CD4-positive, alpha-beta T cell treated with Interleukin-6 at 100 ng/mL for 8 hours (primary cell): ENCODE measurements at places on chromosomes 11 and 22.

DNA sequence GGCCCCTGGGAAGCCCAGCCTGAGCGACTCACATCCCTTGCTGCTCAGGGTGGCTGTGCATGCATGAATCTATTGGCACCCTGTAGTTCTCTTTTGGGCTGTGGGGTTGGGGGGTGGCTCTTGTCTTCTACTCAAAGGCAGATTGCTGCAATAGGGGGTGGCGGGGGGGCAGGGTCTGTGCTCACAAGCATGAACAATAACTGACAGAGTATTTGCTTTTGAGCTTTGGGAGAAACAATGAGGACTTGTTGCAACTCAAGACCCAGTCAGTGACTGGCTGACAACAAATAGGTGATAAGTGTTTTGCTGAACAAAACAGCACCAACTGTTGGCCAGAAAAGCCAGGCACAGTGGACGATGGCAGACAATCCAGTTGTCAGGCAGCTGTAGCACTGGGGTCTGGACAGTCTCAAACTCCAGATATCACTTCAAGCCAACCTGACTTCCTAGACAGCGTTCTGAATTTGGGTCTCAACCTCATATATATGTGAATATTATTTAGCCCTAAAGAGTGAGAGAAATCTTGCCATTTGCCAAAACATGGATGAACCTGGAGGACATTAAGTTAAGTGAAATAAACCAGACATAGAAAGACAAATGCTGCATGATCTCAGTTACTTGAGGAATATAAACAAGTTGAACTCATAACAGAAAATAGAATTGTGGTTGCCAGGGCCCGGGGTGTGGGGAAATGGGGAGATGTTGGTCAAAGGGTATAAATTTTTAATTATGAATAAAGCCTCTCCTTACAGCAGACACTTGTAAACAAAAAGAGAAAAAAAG is 61.7 kb downstream of the ME3 start:
- no peak for DNase-seq

- DNase-seq = no peak
Observed at GRCh38 chr22:36010882-36011281, 17.7 kb downstream of the RBFOX2 start.

DNA sequence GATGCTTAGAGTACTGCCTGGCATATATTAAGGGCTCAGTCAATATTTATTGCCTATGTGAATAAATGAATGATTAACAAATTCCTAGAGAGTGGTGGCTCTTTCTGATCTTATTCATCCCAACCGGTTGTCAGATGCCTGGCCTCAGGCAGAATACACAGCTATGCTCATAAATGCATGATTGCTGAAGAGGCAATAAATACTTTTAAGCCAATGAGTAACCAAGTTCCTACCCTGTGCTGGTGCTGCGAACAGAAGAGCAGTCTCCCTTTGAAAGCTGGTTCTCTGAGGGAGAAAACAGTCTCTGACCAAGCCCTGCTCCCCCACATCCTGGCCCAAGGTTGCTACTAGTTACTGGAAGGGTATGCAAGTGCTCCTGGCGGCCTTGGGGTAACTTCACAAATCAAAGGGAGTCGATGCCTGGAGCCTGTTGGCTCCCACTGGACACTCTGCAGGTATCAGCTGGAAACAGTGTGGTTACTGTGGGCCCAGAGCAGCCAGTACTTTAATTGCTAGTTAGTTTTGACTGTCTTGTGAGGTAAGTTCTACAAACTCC is 2.8 kb downstream of the USH1C start:
- no peak for DNase-seq

- no peak for DNase-seq
Observed at GRCh38 chr22:24096758-24097115, 84.5 kb upstream of the SUSD2 start.

- DNase-seq = no peak
Observed at GRCh38 chr11:111668980-111669379, 66.7 kb downstream of the SIK2 start.

DNA sequence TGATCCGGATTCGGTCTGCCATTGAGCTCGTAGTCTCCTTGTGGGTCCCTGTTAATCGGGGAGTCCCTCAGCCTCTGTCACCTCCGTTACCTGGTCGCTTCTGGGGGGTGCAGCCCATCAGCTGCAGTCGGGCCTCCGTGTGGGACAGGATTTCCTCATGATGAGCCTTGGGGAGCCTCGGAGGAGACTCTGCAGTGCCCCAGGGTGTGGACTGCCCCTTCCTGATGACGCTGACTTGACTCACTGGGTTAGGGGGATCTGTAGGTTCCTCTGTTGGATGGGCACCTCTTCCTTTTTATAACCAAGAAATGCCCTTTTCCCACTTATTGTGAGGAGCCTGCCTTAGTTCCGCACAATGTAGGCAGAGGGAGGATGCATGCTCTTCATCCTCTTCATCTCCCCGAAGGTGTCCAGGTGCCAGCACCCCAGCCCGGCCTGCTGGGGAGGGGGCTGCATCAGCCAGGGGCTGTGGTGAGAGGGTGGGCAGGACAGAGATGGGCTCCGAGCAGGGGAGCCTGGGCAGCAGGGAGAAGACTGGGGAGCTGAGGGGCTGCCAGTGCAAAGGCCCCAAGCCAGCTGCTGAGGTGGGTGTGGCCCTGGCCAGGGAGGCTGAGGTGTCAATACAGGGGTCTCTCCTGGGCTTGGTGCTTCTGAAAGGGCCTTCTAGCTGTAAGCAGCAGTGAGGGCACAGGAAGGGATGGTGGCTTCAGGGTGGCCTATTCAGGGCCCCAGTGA is 13.5 kb upstream of the TTLL8 start:
- no peak for DNase-seq

DNA sequence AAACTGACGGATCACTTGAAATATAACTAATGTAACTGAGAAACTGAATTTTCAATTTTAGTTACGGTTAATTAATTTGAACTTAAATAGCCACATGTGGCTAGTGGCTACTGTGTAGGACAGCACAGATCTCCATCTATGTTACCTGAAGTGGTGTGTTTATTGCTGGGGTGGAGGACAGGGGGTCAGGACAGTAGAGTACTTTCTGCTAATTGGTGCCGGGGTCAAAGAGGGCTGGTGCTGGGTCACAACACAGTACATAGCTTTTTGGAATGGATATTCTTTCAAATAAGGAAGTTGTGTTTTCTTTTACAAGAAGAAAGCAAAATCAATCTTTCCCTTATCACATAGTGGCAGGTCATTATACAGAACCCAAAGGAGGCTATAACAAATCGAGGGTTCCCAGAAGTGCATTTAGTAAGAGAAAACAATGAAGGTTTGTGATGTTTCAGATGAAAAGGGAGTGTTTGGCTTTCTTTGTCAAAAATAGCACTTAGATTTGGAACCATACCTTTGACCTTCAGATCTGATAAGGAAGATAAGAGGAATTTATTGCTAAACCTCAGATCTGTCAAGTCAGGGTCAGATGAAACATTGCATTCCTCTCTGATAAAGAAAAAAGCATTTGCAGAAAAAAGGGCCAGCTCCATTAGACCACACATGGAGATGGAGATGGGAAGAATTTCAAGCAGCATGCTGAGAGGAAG is 384.5 kb downstream of the AASDHPPT start:
- no peak for DNase-seq

GRCh38 chr11:31254415-31254814 is 115.1 kb downstream of the DCDC1 start:
- no peak for DNase-seq

DNA sequence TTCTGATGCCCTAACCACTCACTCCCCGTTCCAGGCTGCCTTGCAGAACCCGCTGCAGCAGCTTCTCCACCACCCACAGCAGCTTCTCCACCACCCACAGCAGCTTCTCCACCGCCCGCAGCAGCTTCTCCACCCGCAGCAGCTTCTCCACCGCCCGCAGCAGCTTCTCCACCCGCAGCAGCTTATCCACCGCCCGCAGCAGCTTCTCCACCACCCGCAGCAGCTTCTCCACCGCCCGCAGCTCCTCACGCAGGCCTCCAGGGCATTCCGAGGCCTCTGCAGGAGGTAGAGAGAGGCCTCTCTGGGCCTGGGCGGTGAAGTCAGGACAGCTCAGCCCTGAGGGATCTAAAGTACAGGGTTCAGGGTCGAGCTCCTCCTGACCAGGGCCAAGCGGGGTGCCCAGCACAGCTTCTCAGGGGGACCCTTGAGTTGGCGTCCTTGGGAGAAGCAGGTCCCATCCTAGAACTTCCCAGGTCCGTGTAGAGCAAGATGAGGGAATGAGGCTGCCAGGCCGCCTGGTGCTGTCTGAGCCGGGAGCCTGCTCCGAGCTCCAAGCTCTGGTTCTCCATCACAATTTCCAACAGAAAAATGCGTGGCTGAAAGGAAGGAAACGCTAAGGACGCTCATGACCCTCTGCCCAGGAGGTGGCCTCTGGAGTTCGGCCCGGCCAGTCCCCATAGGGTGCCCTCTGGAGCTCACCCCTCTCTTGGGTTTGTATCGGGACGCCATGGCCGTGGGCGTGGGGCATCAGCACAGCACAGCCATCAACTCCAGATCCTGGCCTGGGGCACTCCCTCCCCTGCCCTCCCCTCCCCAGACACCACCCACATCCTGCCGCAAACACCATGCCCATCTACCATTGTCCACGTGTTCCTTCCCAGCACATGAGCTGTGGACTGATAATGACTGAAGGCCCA is 528.6 kb downstream of the BRD1 start:
- DNase-seq = no peak

- DNase-seq = no peak
Observed at GRCh38 chr11:25860677-25861450, 471.1 kb upstream of the ANO3 start.

GRCh38 chr11:108733479-108734116 is 68.7 kb downstream of the DDX10 start:
- DNase-seq = peak; percentile 1

GRCh38 chr11:71118671-71119250 is 133.6 kb downstream of the SHANK2 start:
- DNase-seq = no peak

- DNase-seq = no peak
Observed at GRCh38 chr11:60970890-60971289, 590 bp upstream of the CD6 start.

DNA sequence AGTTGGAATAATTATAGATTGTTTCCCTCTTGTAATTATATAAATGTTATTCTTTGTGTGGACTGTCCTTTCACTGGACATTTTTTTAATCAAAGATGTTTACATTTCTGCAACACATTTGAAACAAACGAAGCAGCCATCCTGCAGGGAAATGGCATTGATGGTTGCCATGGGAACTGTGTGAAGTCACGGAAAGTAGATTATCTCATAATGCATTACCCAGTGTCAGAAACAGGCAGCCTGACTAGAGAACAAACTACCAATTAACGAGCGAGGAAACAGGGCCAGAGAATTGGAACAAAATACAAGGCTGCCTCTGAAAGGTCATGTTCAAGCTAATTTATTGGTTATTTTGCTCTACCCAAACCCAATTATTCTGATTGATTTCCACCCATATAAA is 96.9 kb upstream of the LARGE1 start:
- no peak for DNase-seq

DNA sequence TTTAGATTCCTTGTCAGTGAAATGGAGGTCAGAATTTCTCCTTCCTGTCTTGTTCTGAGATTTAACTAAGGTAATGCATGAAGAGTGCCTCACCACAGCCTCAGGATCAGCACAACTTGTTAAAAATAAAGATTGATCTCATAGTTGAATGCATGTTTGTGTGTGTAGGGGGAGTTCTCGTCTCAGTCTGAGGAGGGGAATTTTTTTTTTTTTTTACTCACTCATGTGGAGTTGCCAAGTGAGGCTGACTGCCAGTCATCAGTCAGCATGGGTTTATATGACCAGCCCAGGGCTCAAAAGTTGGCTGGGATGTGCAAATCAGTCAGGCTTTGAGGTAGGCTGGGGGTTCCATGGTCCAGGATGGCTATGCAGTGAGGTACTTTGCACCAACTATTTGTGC is 113.2 kb downstream of the FANCF start:
- DNase-seq = no peak

DNA sequence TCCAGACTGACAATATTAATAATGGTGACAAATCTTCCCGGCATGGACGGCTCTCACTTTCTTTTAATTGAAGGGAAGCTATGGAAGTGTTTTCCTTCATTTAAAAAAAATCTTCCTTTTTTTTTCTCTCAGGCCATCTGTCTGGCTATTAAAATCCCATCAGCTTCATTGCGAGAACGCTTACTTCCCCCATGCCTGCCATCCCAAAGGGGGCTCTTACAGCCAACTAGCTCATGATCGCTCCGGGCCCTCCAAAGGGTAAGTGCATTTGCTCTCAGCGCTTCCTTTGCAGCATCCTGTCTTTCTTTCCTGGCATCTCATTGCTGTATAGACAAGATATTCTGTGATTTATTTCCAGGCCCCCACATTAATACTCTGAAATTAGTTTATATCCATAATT is 20.7 kb downstream of the CACNG2 start:
- DNase-seq = no peak

GRCh38 chr11:119293461-119293860 is 23.5 kb downstream of the MCAM start:
- DNase-seq = no peak

DNA sequence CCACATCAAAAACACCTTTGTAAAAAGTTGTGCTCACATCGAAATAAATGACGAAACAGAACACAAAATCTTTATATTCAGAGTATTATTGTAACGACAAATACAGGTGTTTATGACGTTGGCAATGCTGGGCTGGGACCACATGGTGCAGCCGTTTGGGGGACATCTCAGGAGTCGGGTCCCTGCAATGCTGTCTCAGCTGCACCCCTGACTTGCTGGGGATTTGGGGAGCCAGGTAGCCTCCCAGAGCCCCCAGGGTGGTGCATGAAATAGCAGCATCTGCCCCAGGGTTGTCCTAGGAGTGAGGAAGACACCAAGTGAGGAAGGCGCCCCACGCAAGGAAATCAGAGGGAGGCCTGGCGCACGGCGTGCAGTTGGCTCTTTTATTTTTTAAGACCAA is 1526.8 kb downstream of the BRD1 start:
- no peak for DNase-seq

GRCh38 chr11:19929655-19930054 is 217.0 kb downstream of the NAV2 start:
- no peak for DNase-seq

DNA sequence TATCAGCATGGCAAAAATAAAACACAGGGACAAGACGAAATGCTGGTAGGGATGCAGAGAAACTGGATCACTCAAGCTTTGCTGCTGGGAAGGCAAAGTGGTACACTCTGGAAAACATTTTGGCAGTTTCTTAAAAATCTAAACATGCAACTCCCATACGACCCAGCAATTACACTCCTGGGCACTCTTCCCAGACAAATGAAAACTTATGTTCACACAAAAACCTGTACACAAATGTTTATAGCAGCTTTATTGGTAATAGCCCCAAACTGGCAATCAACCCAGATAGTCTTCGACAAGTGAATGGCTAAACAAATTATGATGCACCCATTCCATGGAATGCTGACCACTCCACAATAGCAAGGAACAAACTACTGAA is 35.8 kb upstream of the PRR5 start:
- no peak for DNase-seq

DNA sequence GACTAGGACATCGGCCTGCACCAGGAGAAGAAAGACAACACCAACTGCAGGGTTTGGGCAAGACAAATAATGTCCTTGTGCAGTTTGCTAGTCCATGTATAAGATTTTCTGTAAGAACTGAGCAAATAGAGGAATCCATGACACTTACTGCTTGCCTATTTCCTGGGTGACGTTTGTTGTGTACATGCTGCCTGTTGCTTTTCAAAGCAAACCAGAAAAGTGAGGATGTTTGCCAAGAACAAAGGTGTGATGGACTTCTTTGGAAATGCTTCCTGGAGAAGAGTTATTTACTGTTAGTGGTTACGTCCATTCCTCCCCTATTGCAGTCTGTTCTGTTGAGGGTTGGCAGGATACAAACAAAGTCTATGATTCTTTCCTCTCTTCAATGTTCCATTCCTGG is 126.5 kb downstream of the CASP12 start:
- no peak for DNase-seq
